ENCODE measurements at places on chromosomes 7 and 10.

DNA sequence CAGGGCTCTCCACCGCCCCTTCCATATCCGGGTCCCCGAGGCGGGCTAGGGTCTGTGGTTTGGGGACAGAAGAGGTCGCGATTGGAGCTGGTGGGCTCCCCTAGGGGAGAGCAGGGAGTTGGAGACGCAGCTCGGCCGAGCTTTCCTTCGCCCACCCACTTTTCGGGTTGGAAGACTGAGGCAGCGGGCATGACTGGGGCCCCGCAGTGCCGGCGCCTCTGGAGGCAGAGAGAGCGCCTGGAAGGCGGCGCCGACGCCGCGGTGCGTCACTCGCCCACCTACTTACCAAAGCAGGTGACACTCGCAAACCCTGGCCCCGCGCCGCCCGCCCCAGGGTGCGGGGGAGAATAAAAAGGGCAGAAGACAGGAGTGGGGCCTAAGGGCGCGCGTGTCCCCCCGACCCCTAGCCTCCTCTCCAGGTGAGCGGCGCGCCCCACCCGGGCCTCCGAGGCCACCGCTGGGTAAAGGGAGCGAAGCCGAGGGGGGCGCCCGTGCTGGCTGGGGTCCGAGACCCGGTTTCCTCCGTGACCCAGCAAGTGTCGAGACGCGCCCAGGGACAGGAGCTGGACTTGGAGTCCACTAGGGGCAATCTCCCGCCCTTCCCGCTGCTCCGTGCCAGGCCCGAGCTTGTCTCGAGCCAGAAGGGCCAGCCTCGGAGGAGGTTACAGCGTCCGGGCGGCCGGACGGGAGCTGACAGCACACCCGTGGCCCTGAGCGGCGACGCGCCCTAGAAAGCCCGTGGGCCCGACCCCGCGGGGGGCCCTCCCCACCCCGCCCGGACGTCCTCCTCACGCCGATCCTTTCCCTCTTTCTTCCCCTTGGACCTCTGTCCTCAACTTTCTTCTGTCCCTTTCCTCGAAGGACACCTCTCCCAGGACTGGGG is 34.4 kb upstream of the GRID1 start:
- DNase-seq = peak; percentile 45

GRCh38 chr10:5508161-5508604 is 8.8 kb upstream of the CALML5 start:
- no peak for DNase-seq

- DNase-seq = no peak
These were observed 215.5 kb downstream of the SEMA3D start for GRCh38 chr7:84971360-84971759.

DNA sequence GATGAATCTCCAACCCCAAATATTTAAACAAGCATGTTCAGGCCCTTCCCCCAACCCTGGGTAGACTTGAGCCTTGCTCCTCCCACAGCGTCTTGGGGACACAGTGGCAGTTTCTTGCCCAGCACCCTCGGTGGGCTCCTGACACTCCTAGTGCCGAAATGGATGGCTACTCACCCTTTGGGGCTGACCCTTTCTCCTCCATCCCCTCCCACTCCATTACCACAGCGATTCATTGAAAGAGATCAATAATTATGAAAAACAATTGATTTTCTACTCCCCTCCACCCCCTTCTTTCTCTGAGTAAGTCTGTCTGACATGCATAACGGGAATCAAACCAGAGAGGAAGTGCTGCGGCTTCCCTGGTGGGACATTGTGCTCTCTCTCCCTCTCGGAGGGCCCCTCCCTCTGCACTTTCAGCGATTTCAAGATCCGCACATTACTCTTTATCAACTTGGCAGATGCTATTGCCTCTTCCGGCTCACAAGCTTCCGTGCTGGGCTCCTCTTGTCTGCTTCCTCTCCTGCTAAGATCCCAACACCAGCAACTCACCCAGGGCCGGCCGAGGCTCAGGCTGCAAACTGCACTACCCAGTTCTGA is 79.0 kb upstream of the PLXNA4 start:
- peak; percentile 99 for DNase-seq

DNA sequence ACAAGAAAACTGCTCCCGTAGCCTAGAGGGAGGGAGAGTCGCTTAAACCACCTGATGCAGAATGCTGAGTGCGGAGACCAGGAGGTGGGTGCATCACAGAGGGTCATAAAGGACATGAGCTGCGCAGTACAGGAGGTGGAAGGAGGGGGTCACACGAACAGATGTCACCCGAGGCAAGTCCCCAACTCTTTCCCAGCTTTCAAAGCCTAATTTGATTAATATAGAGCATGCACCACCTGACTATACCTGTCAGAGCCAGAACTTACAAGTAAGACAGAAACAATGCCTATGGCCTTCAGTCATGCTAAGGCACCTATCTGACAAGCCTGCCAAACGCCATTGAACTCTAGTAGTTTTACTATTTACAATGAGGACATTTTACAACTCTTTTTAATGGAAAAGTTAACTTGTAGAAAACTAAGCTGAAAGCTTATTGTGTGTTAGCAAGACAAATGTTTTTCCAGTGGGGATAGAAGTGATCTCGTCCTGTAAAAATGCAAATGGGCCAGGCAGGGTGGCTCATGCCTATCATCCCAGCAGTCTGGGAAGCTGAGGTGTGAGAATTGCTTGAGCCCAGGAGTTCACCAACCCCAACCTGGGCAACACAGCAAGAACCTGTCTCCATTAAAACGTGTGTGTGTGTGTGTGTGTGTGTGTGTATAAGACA is 1.1 kb upstream of the VOPP1 start:
- no peak for DNase-seq

All from NB4 (cell line).